IMR-90 (cell line): ENCODE measurements at places on chromosomes 13 and 19.

GRCh38 chr19:17052439-17052838, 22.8 kb downstream of the HAUS8 start:
- H3K4me3 ChIP-seq, result no peak overlapping the region
- no peak overlapping the region for H3K27ac ChIP-seq
- no peaks in the 10 kb centered on the region for H3K27me3 ChIP-seq
- peaks cover 6% of the 10 kb centered on the region for H3K4me1 ChIP-seq
- peak; percentile 59 for DNase-seq
- H3K36me3 ChIP-seq, result peaks cover 15% of the 10 kb centered on the region

GRCh38 chr13:32423592-32423991, 4.3 kb downstream of the N4BP2L1 start:
- no peaks in the 10 kb centered on the region for H3K27me3 ChIP-seq
- H3K4me1 ChIP-seq, result peaks cover 4% of the 10 kb centered on the region; the same call in 1 of the 2 replicates
- no peak overlapping the region for H3K4me3 ChIP-seq
- no peaks in the 10 kb centered on the region for H3K36me3 ChIP-seq
- DNase-seq, result no peak

DNA sequence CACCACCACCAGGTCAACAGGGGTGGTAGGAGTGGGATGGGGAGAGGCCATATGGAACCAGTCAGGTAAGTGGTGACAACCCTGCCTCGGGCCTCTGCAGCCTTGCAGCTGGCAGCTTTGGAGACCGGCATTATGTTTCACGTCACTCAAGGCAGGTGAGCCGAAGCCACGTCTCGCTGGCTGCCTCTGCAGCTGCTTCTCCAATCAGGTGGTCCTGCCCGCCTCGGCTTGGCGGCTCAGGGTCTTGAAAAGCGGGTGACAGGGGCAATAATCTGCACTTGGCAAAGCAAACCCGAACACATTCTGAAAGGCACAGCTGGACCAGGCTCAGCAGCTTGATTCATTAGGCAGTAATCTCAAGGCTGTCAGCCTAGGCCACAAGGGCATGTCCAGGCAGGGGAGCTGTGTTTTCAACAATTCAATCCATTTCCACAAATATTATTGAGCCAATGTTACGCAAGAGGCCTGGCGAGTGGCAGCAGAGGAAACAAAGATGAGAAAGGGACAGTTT, 77.4 kb upstream of the PCDH8 start:
- no peaks in the 10 kb centered on the region for H3K36me3 ChIP-seq
- no peaks in the 10 kb centered on the region for H3K4me1 ChIP-seq
- H3K27me3 ChIP-seq, result no peaks in the 10 kb centered on the region
- no peak overlapping the region for H3K4me3 ChIP-seq
- no peak for DNase-seq

- H3K36me3 ChIP-seq, result no peaks in the 10 kb centered on the region
- H3K27ac ChIP-seq, result no peak overlapping the region
- no peak overlapping the region for H3K4me3 ChIP-seq
- H3K4me1 ChIP-seq, result no peaks in the 10 kb centered on the region; the same call in 1 of the 2 replicates
- DNase-seq, result no peak
- H3K27me3 ChIP-seq, result peaks cover 4% of the 10 kb centered on the region; the same call in 1 of the 2 replicates
Observed at GRCh38 chr13:44104969-44105368, 225.3 kb downstream of the LACC1 start.

DNA sequence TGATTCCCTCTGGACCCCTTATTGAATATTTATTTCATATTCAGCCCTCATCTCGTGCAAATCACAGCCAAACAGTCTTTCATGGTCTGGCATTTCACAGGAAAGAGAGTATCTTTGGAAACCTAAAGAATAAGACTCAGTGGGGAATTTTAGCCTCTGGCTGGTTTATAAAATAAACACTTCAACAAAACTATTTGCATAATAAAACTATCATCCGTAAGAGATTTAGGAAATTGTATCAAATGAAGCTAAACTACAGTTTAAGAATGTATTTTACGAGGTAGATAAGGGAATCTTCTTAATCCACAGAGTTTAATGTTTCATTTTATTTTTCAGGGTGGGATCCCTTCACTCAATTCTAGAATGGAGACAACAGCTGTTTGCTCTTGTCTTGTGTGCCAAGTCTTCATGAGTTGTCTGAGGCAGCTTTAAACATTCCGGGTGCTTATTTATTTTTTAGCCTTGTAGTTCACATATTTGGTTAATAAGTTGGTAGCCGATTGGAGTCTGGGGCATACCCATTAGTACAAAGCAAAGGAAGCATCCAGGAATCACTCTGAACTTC, 634.4 kb upstream of the KLF12 start:
- DNase-seq, result no peak
- H3K27me3 ChIP-seq, result no peaks in the 10 kb centered on the region
- H3K27ac ChIP-seq, result no peak overlapping the region
- no peaks in the 10 kb centered on the region for H3K36me3 ChIP-seq
- H3K4me3 ChIP-seq, result no peak overlapping the region
- H3K4me1 ChIP-seq, result peaks cover 11% of the 10 kb centered on the region

DNA sequence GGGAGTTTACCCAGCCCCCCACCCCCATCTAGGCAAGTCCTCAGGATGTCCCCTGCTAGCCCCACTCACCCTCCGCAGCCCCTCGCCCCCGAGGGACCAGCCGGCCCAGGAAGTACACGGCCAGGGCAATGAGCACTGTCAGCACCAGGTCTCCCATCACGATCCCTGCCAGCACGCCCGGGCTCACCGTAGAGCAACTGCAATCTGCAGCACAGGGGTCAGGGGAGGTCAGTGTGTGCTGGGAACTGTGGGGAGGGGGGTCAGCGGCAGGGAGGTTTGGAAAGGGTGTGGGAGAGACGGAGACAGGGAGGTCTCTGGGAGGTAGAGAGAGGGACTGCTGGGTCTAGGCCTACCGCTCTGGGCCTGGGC, 734 bp downstream of the TYROBP start:
- peaks cover 22% of the 10 kb centered on the region for H3K4me1 ChIP-seq
- H3K4me3 ChIP-seq, result no peak overlapping the region
- no peak for DNase-seq
- H3K36me3 ChIP-seq, result no peaks in the 10 kb centered on the region
- no peaks in the 10 kb centered on the region for H3K27me3 ChIP-seq
- no peak overlapping the region for H3K27ac ChIP-seq

DNA sequence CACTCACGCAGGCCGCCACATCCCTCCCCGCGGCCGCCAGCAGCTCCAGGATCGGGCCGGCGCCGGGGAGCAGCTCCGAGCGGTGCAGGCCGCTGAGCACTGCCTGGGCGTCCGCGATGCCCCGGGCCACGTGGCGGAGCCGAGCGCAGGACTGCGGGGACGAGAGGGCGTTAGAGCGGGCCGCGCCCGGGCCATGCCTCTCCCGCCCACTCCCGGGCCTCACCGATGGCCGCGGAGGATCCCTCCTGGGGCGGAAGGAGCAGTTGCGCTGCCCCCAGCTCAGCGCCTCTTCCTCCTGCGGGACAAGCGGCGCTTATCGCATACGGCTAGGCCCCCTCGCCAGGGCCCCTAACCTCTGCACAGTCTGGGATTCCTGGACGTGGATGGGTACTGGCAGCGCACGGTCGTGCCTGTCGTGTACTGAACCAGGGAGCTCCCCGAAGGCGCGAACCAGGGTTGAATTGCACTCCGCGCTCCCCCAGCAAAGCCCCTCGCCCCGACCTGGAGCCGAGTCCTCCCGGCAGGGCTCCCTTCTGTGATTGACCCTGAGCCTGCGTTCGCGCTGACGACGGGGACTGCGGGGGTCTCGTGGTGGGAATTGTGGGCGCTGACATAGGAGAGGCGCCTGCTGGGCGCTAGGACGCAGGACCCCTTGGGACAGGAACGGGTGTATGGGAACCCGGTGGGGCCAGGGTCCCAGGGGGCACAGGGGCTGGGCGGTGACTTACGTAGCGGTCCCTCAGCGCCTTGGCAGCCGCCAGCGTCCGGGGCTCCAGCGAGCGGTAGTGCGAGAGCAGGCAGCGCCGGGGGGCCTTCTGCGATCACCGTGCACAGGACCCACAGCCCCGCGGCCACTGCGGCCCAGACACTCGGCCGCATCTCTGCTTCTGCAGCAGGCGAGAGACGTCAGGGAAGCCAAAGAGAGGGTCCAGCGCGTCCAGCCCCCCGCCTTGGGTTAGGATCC, 673 bp downstream of the IFNL4 start:
- H3K36me3 ChIP-seq, result no peaks in the 10 kb centered on the region
- no peak for DNase-seq
- H3K4me1 ChIP-seq, result no peaks in the 10 kb centered on the region
- H3K27ac ChIP-seq, result no peak overlapping the region

DNA sequence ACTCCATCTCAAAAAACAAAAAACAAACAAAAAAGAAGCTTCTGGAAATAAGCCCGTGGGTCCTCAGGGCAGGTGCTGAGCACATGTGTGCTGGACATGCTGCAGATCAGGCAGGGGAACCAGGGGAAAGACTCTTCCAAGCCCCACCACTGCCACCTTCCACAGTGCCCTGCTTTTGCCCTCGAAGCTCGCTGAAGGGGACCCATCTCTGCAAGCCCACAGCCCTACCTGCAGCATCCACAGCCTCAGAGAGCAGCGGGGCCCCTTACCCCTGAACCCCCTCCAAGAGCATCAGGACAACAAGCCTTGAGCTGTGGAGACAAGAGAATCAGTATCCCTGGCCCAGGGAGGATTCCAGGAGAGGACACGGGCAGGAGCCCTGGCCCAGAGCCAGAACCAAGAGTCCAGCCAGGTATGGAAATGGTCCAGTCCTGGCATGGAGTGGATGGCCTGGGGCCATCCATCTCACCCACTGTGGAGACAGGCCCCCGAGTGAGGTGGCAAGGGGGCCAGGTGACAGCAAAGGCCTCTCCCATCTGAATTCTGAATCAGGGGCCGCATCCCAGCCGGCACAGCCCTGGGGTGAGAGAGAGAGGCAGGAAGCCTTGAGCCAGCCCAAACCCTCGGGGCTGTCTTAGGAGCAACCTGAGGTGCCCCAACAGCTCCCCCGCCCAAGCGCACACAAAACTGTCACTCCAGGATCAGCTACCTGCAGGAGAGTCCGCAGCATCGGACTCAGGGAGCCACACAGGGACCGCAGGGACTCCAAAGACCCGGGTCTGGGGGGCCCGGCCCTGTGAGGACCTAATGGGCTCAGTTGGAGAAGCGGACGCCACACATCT, 51.8 kb upstream of the TPM4 start:
- no peaks in the 10 kb centered on the region for H3K4me1 ChIP-seq
- no peak overlapping the region for H3K27ac ChIP-seq
- no peak overlapping the region for H3K4me3 ChIP-seq
- H3K27me3 ChIP-seq, result peaks cover 6% of the 10 kb centered on the region; the same call in 1 of the 2 replicates
- H3K36me3 ChIP-seq, result no peaks in the 10 kb centered on the region
